ENCODE measurements at places on chromosomes 12 and 14.

DNA sequence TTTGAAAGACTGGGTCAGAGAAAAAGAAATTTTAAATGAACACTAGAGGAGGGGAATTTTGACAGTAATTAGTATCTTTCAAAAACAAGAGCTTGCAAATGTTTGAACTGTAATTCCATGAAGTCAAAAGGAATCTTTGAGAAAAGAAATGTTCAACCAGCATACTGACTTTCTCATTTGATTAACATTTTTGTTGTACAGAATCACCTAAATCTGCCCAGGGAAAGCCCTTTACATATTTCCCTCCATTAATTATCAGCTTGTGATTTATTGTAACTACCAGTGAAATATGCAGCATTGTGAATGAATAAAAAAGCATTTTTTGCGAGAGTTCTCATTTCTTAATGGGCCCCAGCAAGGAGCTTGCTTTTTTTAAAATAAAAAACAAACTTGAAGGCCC lies 61.2 kb upstream of the CCDC91 start:
- DNase-seq, result no peak

DNA sequence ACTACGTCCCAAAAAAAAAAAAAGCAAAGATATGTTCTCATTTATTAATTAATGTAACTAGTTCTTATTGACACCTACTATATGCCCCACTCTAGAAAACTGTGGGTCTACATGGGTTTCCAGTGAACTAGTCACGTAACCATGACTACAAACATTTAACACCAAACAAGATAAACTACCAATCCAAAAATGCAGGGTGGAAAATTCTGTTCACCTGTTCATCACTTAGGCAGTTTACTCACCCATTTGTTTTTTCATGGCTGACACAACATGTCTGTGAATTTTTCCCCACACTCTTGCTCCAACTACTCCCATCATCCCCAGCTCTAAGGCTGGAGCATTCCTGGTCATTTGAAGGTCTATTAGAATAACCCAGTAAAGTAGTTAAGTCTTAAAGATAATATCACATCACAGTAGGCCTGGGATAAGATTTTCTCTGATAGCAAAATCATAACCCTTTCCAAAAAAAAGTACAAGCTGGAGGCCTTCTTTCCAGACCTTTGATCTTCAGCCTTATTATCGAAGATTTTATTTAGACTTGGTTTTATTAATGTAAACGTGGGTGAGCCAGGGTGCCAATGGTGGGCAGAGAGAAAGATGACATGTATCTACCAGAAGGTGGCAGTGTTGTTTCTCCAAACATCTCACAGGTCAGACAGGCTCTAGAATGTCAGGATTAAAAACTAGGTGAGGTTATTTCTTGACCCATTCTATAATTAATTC lies 61.6 kb upstream of the DAAM1 start:
- no peak for DNase-seq

- no peak for DNase-seq
Measured at GRCh38 chr12:40907115-40907527, 214.9 kb downstream of the CNTN1 start.

DNA sequence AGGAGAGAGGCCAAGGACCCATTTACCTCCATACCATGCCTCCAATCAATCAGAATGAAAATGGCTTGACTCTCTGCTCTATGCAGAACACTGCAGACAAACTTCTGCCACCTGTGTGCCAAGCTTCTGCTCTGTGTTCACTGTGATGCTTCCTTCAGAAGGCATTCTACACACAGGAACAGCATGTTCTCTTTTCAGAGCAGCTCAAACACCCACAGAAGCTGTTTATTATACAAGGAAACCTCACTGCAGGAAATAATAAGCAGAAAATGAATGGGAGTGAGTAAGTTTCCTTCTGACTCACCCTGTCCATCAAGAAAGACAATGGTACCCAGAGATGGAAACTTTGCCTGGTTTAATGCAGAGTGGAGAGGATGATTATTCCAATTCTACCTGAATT lies 2.4 kb upstream of the ESR2 start:
- no peak for DNase-seq

GRCh38 chr14:92323011-92323915 lies at the start of gene SLC24A4:
TSS of gene SLC24A4 (plus strand) at chr14:92323165. CDS start at chr14:92323831, 666 bp downstream.
- no peak for DNase-seq

DNA sequence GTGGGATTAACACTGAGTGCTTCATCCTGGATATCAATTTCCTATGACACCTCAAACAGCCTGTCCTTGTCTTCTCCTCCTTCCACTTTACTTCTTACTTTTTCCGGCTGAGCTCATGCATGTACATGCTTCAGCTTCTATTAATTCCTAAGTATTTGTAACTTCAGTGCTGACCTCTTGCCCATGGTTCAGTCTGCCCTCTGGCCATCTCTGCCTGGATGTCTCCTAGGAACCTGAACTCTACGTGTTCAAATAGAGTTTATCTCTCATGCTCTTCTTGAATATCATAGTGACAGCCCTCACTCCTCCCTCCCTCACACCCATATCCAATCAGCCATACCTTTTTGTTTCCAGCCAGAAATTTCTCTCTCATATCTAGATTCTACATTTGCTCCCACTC lies 141.6 kb downstream of the ATP23 start:
- DNase-seq, result no peak

DNA sequence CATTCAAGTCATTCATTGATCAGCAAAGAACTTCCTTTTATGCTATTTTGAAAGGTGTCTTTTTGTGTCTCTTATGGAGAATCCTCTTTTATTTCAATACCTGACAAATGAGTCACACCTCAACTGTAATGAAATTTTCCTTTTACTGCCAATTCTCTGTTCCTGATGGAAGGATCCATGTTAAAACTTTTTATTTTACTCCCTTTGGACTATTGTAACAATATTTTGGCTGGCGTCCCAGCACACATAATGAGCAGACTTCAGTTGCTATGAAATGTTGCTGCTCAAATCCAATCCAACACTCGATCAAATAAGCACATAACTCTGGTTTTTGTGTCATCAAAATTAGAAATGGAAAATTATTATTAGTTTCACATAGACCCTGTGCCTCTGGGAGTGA lies 21.9 kb upstream of the SLC15A5 start:
- DNase-seq, result no peak

DNA sequence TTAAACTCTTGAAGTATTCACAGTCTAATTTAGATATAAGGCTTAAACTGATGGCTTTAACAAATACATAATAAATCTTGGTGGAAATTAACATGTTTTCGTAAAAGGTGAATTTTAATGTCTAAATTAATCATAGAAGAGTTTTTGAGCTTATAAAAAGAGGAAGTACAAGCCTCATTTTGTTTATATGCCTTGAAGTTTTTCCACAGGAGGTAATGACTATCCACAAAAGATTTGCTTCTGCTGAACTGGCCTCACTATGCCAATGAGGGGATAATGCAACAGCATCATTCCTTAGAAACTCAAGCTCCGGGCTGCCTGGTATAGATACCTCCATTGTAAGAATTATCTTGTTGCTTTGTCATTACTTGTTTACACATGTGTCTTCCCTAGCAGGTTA lies 175.6 kb downstream of the DUSP6 start:
- DNase-seq, result no peak

GRCh38 chr12:131869871-131870418 lies 24.5 kb upstream of the ULK1 start:
- DNase-seq, result no peak

- DNase-seq, result no peak
Measured at GRCh38 chr12:109476807-109477184, 304 bp downstream of the KCTD10 start.

- no peak for DNase-seq
Measured at GRCh38 chr14:67056684-67057083, 132.6 kb upstream of the GARIN2 start.

GRCh38 chr14:97264516-97265230 lies 467.5 kb downstream of the VRK1 start:
- no peak for DNase-seq

GRCh38 chr12:21906919-21907493 lies 34.2 kb downstream of the ABCC9 start:
- DNase-seq, result no peak

- no peak for DNase-seq
Measured at GRCh38 chr14:54767139-54767431, 135.5 kb downstream of the GCH1 start.

GRCh38 chr14:91732439-91732838 lies 553 bp upstream of the CATSPERB start:
- no peak for DNase-seq

DNA sequence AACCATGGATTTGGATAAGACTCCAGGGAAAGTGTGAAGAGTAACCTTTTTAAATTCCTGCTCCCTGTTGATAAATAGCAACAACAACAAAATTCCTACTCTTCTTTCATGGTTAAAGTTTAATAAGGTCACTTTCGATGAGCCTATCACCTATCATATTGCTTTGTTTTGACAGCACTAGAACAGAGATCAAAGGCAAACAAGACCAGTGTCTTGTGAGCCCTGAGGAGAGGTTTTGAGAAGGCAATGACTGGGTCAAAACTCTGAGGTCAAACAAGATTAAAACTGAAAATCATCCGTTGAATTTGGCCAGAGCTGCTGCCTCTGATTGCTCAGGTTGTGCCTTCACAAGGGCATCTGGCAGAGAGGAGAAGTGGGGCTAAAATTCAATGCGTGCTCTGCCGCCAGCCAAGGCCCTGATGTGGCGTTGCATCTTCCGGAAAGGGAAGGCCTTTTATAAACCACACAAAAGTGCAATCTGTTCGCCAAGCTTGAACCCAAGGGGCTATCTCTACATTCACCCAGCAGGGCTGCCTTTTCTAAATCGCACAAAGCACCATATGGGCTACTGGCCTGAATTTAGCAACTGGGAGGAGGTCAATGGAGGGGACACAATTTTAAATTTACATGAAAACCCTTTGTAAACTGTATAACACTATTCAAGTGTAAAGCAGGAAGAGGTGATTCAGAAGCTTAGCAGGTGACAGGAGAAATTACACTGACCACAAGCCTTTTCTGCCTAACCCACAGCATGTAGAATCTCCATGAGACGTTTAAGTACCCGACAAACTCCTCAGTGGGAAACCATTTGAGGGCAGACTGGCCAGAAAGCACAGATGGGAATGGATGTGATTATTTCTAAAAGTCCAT lies 140.8 kb downstream of the DAD1 start:
- no peak for DNase-seq

DNA sequence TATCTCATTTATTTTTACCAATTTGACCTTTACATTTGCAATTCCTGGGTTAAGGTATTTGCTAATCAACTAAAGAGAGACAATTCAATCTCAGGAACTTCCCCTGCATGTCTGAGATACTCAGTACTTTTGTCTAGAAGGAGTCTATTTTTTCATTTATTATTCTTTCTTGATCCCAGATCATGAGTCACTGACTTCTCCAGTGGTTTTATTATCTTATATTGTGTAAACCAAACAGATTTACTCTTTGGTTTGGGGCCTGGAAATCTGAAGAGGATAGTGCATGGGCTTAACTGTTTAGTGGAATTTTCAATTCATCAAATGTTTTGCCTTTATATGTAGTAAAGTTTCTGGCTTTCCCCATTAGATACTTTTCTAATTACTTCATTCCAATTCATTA lies 185.4 kb downstream of the ALG10B start:
- DNase-seq, result no peak

DNA sequence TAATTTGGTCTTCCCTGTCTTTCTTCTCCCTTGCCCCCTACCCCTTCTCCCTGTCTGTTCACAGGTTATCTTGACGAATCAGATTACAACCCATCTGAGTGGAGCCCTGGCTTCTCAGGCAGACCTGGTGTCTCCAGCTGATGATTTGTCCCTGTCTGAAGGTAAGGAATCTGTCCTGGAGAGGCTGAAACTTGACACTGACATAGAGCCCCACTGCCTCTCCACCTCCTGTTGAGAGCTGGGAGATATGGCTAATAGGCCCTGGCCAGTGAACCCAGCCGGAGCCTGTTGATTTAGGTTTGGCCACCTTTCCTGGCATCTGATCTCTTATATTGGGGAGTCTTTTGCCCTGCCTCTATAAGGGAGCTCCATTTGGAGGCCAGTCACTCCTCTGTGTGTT lies 472.2 kb downstream of the RAD51B start:
- no peak for DNase-seq

DNA sequence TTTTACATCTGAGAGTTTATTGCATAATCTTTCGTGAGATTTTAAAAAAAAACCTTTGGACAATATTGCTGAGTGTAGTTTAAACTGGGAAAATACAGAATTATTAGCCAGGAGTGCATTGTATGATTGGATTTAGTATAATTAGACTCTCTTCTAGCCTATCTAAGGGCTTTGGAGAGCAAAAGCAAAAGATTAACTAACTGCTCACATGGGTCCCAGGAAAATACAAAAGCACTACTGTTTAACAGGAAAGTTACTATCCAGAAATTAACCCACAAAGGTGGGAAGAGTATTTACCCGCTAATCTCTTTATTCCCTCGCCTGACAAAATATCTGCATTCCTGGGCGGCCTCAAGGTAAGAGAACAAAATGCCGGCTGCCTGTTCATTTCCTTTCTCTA lies 309.5 kb downstream of the ATXN7L3B start:
- DNase-seq, result no peak

GRCh38 chr14:51576117-51576430 lies 75.6 kb upstream of the FRMD6 start:
- no peak for DNase-seq

GRCh38 chr12:59444932-59445331 lies 150.9 kb upstream of the SLC16A7 start:
- DNase-seq, result no peak

DNA sequence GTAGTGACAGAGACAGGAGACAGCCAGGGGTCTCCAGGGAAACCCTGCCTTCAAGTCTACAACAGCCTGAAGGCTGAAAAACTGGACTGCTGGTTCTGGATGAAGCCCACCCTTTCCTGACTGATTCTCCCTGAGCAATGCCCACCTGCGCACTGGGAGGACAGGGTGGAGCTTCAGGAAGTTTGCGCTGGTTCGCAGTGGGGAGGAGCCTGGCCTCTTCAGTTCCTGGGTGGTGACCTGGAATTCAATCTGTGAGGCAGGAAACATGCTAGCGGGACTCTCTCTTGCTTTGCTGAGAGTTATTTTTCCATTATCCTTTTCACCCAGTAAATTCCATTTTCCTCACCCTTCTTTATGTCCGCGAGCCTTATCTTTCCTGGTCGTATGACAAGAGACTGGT lies 600.8 kb downstream of the TRHDE start:
- no peak for DNase-seq

- no peak for DNase-seq
Measured at GRCh38 chr14:96167224-96168148, 37.2 kb upstream of the BDKRB2 start.

All from cortex of kidney (tissue), 1 donor.